ENCODE measurements at places on chromosomes 6 and 20.

- no peak for DNase-seq
Measured at GRCh38 chr6:11222385-11223277, 9.8 kb downstream of the NEDD9 start.

GRCh38 chr6:143527677-143528076 is 16.2 kb upstream of the FUCA2 start:
- DNase-seq: no peak

DNA sequence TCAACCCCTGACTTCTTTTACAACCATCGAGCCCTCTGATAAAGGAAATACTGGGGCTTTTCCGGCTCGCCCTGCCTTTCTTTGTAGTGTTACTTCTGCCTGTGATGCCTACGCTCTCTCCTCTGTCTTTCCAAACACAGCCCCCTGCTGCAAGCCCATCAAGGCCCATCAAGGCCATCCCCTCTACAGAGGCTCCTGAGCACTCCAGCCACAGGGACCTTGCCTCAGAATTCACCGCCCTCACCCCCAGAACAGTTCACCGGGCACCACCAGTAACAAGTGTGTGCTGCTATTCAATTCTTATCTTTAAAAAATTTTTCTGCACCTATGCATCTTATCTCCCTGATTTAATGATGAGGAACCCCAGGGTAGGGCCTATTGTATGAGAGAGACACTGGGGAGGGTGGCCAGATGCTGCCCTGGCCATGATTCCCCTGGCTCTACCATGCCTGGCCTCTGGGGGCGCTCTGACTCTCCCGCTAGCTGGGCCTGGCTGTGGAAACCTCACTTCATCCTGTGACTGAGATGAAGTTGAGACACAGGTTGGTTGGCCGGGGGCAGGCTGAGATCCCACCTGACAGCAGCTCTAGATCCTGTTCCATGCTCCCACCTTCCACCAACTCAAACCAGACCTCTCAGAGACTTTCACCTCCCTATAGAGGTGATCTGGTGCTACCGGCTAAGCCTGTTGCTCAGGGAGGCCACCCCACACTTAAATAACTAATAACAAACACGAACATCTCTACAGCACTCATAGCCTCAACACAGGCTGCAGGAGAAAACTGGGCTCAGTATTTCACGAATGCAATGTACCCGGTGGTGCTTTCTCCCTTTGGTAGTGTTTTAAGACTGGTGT is 19.2 kb upstream of the GLP1R start:
- DNase-seq: peak; percentile 51

- DNase-seq: no peak
Measured at GRCh38 chr6:139540894-139541293, 166.4 kb upstream of the CITED2 start.

GRCh38 chr6:125431971-125432370 is 130.2 kb upstream of the HDDC2 start:
- DNase-seq: no peak

DNA sequence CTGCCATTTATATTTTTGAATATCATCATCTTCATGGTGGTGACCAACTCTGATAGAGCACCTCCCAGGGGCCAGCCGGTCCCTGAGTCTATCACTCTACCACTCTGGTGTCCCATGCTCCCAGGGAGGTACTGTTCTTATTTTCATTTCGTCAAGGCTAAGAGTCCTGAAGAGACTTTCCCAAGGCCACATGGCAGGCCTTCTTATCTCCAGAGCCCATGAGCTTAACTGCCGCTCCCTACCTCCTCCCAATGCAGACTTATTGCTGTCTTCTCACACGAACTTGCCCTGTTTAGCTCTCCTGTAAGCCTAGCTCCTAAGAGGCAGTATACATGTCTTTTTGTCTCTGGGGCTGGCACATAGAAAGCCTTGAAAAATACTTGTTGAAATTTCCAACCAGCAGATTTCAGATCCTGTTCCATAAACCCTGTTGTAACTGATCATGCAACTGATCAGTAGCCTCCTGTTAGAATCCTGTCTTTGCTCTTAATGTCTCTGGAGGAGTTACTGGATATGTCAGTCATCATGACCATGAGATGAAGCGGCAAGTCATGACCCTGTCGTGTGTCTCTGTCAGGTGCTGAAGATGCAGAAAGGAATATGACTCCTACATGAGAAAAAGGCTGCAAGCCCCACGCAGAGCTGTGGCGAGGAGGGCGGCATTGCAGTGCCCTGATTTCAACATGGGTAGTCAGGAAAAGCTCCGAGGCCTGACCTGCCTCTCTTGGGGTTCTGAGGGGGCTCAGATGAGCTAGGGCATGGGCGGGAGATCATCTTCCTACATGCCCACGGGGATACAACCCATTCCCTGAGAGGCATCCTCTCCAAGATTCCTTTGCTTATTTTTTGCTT is 60.0 kb downstream of the TTI1 start:
- DNase-seq: no peak

DNA sequence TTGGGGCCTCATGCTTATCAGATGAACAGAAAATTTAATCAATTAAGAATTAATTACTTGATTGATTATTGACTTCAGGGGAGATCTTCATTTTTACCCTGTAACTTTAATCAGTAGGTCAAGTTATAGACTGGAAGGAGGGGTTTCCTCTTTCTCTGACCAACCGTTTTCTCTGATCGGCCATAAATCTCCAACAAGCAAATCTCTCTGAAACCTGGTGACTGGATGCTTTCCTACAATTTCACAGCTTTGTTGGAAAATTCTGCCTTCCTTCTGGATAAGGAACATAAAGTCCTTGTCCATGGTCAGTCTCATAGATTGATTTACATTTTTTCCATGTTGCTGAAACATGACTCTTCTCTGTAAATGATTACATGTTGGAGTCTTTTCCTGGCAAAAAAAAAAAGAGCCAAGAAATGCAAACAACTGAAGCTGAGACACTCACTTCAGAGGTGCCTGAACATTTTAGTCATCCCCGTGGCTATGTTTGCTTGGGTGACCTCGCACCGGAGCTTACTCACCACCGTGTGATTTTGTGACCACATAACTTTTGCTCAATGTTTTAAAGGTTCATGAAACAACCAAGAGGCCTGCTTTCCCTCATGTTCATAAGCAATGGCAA is 31.0 kb downstream of the IRF4 start:
- peak; percentile 77 for DNase-seq

DNA sequence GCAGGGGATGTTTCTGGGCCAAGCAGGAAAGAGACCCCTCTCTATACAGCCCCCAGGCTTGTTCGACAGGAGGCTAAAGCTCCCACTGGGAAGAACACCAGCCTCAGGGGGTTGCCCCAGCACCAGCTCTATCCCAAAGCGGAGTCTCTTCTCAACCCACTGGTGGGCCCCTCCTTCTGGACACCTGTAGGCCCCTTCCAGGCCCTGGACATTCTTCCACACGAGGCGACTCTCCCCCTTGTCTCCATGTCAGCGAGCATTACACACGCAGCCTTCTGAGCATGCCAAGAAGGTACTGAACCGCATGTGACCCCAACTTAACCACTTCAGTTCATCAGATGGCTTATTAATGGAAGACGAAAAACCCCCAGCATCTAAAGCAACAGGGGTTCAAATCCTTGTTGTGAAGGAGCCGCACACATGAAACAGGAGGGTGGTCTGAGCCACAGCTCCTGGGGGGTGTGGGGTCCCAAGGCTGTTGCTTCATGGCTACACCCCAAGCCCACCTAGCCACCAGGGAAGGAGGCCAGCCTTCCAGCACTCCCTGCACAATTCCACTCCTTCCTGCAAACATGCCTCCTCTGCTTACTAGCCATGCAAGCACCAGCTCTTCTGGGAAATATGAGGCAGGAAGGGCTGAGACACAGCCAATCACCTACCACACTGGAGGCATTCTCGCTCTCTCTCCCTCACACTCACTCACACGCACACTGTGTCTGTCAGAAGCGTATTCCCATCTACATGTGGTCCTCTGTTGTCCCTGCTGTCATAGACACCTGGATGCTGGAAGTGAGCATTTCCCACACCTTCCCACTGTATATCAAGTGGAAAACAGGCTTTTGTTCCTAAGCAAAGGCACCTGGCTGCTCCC is 104.5 kb downstream of the NOL4L start:
- DNase-seq: no peak

DNA sequence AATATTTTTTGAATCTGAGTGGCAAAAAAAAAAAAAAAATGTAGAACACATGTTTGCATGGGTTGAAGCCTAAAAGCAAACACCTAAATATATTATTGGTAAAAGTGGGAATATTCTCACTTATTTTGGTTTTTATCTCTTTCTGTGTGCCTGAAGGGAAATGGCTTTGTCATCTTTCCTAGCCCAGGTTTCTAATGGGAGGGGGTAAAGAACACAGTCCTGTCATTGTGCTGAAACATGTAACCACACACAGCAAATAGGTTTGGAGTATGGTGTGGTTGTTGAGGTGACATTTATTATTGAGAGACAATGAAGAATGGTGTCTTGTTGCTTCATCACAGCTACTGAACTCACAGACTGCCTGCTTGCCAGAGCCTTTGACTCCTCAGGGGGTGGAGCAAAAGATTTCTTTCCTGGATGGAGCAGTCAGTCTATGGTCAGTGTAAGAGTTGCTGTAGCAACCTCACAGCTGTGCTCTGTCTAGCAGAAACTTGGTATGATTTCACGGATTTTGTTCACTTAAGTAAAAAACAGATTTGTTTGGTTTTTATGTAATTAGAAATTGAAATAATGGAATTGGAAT is 70.2 kb downstream of the CEP57L1 start:
- DNase-seq: no peak

DNA sequence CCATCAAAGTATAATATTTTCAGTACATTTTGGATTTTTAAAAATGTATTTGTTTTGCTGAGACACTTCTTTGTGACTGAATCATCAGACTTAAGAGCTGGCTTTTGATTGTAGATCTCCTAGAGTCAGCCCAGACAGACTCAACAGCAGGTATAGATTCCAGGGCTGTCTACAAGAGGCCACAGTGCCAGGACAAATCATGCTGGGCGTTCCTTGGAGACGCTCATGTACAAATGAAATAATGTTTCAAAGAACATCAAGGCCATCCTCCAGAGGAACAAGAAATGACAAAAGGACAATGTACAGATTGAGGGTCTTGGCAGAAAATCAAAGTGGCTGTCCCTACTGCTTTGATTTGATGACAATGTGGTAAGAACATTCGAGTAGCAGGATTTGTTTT is 369.3 kb downstream of the GRIK2 start:
- no peak for DNase-seq

- no peak for DNase-seq
Measured at GRCh38 chr6:100806296-100806695, 74.8 kb downstream of the ASCC3 start.

DNA sequence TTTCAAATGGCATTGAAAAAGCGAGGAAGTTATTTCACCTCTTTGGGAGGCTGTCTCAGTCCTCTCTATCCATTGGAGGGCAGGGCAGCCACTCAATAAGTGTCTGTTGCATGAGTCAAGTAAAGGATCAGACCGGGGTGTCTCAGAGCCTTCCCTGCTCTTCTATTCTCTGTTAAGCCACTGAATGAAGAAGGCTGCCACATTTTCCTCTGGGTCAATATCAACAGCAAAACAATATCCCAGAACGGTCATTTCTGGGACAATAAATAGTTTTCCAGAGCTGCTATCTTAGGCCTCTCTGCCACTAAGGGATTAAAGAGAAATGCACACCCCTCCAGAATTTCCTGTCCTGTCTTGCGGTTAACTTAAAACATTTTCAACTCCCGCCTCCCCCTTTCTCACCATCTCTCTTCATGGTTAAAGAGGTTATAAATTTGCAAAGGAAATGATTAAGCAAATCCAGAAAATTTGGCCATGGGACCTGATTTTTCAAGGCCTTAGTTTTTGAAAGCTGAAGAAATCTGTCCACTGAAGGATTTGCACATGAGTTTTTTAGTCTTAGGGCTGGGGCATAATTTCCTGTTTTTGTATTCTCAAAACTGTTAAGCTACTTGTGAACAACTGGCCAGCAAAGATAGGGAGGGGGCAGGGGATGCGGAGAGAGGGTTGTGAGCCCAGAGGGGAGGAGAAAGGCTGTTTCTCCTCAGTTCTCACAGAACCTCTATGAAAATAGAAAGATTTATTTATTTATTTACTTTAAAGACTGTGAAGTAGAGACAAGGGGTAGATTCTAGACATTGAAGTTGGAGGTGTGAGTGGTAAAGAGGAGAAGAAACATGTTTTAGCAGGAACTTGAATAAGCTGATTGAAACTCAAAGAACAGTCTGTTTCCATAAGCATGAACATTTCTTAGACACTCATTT is 135.7 kb downstream of the BCAS1 start:
- DNase-seq: peak; percentile 33

All from stimulated activated CD4-positive, alpha-beta T cell treated with anti-CD3 and anti-CD28 coated beads, Interleukin-4, amount 100 ng/mL, for 24 hours (primary cell).